NCI-H345 (cell line): ENCODE measurements at places on chromosomes 2 and 18.

- DNase-seq: peak; percentile 50
These were observed 257.5 kb downstream of the SETBP1 start for GRCh38 chr18:44937960-44938719.

GRCh38 chr2:128808462-128809258 lies 490.0 kb upstream of the HS6ST1 start:
- no peak for DNase-seq

- DNase-seq: peak; percentile 77
These were observed 171.2 kb downstream of the CMPK2 start for GRCh38 chr2:6694555-6694954.

DNA sequence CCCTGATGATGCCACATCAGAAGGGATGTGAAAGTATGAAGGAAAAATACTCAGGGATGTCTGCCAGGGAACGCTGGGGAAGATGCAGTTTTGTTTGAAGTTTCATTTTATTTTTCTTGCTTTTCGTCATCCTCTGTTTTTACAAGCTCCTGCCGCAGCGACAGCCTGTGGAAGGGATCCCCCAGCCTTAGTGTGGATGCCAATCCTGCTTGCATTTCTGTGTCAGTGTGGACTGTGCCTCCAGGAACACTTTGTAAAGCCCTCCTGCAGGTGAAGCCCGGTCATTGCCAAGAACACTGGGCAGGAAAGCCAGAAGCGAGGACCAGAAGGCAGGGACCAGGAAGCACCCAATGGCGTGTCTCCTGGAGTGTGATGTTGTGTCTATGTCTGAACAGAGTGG lies 234.3 kb downstream of the SEPTIN10 start:
- DNase-seq: no peak

DNA sequence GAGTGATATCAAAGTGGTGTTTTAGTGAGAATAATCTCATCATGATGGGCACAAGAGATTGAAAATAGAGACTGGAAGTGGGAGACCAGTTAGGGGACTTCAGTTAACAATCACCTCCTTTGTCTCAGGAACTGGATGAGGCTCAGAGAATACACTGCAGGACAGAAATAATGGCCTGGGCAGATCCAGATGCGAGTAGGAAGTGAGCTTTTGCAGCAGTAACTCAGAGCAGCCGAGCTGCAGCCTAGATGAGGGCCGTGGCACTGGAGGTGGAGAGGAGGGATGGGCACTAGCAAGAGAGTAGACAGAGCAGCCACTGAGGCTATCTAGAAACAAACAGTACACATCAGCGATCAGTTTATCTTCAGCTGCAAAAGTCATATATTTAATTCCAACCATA lies 48.6 kb downstream of the CYB5A start:
- DNase-seq: no peak

DNA sequence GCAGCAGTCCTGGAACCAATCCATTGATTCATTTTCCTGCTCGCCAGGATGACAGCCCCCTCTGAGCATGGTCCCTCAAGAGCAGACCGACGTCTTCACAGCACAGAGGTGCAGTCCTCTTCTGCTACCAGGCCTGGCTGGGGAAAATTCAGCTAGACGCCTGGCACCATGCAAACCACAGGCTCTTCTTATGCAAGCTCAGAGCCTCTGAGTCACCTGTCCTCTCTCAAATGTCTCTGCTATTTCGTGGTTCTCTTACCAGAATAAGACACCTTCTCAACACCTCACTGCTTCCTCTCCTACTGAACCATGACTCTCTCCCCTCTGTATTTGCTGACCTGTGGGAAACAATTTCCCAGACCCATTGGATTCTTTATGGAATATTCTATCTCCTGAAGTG lies 79.8 kb upstream of the CYRIA start:
- DNase-seq: no peak

GRCh38 chr2:240503375-240503774 lies 54.4 kb downstream of the ANKMY1 start:
- no peak for DNase-seq
